ENCODE measurements at places on chromosomes 1 and 21.

- DNase-seq, result no peak
These were observed 24.5 kb upstream of the COQ8A start for GRCh38 chr1:226915672-226915995.

DNA sequence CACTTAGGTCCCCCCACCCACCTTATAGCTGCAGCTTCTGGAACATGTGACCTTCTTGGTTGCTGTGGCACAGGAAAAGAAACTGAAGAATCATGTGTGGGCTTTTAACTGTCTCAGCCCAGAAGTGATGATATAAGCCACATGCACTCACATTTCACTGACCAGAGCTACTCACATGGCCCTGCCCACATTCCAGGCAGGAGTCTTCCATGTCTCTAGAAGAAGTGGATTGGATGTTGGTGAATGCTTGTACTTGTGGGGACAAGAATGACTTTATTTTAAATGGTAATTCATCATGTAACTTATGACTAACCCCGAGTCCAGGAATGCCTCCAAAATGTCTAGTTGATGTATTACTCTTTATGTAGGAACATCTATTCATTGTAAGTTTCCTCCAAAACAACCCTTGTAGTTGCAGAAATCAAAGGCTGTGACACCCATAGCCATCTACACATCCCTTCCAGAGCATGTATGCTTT lies 15.8 kb upstream of the CAMK1G start:
- no peak for DNase-seq

DNA sequence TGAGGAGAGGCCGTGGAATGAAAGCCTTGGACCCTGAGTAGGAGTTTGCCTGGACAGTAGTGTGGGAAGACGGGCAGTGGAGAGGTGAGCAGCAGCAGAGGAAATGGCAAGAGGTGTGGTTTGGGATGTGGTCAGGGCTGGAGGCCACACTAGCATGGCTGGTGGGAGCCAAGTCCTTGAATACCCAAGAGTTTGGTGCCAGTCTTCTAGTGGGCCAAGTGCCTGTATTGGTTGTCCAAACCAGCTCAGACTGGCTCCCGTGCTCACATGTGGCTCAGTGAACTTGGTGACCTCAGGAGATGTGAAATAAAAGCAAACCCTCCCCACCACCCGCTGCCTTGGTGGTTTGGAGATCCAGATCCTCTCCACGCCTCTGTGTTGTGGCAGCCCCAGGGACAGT lies 2.4 kb downstream of the GUCA2A start:
- no peak for DNase-seq

DNA sequence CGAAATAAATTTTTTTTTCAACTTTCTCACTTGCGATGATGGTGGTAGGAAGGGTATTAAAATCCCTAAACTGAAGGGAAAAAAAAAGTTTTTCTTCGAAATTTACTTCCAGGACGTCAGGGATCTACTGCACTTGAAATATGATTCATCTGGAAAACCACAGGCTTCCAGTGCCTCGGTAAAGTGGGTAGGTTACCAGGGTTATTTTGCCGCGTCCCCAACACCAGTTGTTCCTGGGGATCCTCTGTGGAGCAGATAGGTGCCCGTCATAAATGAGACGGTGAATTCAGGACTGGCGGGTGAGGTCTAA lies 773 bp downstream of the RABIF start:
- no peak for DNase-seq

GRCh38 chr1:172154551-172154950 lies 265.9 kb upstream of the C1orf105 start:
- DNase-seq, result no peak

- no peak for DNase-seq
These were observed 301.5 kb downstream of the RRAGC start for GRCh38 chr1:38558055-38558454.

- no peak for DNase-seq
These were observed 24.6 kb downstream of the TRIM45 start for GRCh38 chr1:117096951-117097408.

- DNase-seq, result no peak
These were observed 36.1 kb upstream of the RGS1 start for GRCh38 chr1:192539297-192540092.

DNA sequence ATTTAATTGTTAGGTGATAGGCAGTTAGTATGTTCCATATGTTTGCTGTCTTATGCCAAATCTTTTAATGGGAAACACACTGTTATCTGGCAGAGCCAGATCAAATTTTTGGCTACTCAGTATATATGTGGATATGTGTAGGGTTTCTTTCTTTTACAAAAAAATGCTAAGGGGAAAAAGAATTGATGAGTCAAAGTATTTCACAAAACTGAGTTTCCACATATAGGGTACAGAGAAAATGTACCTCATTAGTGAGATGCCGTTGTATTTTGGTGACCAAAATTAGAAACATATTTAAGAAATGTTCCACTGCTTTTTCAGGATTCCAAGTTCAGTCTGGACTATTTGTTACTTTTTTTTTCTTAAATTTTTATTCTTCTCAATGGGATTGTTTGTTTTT lies 201.2 kb upstream of the PTGFR start:
- no peak for DNase-seq

GRCh38 chr21:34158866-34159835 lies 85.8 kb downstream of the MRPS6 start:
- DNase-seq, result no peak

DNA sequence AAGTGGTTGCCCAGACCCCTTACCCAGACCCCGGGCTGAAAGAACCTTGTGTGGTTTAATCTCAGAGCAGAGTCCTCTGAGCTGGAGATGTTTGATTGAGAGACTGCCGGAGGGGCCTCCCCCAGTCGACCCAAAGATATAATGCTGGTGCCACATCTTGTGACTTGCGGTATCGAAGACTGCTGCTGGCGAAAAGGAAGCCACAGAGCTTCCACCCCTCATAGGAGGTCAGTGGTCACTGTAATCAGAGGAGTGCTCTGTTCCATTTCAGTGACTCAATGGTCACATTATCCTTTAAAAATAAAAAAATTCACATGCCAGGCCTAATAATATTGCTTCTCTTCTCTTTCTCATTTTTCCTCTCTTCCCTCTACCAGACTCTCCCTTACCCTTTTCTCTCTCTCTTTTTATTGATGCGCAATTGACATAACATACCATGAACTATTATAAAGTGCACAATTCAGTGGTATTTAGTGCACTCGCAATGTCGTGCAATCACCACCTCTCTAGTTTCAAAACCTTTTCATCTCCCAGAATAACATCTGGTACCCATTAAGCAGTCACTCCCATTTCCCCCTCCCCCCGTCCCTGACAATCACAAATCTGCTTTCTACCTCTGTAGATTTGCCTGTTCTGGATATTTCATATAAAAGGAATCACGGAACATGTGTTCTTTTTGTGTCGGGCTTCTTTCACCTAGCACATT lies 52.6 kb upstream of the LYST start:
- DNase-seq, result no peak

DNA sequence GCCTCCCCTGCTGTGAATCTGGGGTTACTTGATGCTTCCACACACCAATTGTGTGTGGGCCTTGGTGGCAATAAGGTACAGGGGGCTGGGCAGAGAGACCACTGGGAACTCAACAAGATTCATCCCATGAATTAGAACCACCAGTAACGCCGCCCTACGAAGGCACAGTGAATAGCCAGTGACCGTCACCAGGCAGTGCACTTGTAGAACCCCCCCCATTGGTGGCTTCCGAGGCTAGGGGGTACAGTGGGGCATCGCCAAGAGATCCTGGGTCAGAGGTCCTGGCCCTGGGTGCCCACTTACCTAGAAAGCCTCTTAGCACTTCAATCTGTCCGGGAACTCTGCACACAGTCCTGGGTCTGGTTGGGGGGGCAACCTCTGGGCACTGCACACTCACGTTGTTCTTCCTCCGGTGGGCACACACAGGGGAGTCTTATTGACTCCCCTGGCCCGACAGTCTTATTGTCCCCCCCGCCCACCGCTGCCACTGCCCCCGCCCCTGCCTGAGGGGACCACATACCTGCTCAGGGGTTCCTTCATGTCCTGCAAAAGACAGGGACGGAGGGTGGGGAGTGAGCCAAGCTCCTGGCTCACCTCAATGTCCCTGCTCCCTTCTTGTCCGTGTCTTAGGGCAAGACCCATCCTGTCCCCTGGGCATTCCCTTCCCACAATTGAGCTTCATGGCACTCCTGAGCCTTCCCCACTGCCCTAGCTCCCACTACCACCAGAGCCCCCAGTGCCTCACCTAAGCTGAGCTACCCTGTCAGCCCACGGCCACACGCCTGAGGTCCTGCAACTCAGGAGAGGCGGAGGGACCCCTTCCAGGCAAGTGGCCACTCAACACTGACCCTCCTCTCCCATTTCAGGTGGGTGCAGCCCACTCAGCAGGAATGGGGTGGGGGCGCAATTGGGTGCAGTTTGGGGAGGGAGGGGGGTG lies 2.5 kb upstream of the TRIM11 start:
- DNase-seq, result no peak

DNA sequence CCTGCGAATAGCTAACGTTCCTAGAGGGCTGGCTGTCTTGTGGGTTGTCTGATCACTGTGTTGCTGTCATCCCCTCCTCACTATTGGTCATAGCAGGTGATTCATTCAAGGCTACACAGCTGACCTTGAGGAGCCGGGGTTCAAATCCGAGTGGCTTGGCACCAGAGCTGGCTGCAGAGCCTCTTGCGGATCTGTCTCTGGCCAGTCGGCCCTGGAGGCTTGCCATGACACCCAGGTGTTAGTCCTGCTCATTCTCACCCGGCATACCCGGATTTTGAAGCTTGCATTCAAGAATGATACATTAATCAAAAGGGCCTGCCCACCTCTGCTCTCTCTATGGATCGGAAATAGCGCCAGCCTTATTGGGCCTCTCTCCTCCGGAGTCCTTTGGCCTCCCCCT lies 110.4 kb downstream of the DHRS3 start:
- DNase-seq, result no peak

DNA sequence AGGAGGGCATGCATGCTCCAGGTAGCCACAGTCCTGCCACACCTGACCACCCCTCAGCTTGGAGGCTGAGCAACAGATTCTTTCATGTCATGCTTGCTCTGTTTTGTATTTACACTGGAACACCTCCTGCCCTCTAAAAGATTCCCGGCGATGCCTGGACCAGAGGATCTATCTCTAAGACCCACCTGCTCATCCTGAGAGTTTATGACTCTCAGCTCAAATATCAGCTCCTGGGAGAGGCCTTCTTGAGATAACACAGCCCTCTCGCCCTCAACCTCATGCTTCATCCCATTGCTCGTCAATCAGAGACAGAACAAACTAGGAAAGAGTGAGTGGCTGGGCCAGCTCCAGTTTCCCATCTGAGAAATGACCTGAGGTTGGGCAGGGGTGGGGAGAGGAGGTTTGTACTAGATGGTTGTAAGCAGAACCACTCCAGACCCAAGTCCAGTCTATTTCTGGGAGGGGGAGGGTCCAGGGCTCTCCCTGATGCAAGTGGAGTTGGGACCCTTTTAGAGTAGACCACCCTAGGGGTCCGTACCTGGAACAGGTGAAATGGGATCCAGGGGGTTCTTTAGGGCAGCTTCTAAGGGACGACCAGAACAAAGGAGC lies 524.5 kb downstream of the MATN1 start:
- DNase-seq, result no peak

DNA sequence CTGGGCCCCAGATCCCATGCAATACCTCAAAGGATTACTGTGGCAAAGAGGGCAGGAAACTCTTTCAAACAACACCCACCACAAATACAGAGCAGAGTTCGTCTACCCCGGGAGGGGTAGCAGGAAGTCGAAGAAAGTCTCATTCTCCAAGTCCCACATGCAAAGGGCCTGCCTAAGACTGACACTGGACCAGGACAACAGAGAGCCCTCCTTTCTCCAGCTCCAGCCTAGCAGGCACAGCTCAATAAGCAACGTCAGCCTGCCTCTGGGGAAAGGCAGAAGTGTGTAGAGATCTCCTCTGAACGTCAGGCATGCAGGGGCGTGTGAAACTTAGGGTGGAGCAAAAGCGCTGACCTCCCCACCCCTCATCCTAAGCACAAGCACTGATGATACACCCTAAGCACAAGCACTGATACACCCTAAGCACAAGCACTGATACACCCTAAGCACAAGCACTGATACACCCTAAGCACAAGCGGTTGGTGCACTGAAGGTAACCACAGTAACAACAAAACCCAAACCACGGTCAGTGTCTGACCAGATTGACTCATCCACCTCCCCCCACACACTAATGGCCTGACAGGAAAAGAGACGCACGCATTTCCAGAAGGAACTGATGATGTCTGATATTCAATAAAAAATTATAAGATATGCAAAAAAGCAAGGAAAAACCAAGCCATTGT lies 1.3 kb downstream of the KRTAP12-3 start:
- peak; percentile 10 for DNase-seq

DNA sequence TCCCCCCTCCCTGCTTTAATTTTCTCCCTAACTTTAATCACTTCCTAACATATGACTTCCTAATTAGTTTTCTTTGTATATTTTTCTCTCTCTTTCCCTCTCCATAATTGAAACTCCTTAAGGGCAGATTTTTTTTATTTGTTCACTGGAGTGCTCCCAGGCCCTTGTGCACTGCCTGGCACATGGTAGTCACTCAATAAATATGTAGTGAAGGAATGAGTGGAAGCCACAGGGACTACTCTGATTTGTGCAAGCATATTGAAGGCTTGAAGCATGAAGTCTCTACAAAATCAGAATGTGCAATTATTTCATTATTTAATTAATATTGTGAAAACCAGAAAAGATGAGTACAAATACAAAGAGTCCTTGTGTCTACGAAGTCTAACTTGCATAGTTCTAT lies 41.5 kb downstream of the SNX7 start:
- DNase-seq, result no peak

GRCh38 chr21:44494418-44494817 lies 39.1 kb downstream of the LRRC3 start:
- no peak for DNase-seq

- DNase-seq, result no peak
These were observed 7.7 kb upstream of the GJA5 start for GRCh38 chr1:147768101-147768500.

Data from CD4-positive, alpha-beta T cell treated with Interferon gamma for 1 hour (primary cell).